ENCODE measurements at places on chromosomes 5 and 9.

GRCh38 chr5:174189654-174190541 is 144.4 kb downstream of the NSG2 start:
- DNase-seq, result peak; percentile 57

DNA sequence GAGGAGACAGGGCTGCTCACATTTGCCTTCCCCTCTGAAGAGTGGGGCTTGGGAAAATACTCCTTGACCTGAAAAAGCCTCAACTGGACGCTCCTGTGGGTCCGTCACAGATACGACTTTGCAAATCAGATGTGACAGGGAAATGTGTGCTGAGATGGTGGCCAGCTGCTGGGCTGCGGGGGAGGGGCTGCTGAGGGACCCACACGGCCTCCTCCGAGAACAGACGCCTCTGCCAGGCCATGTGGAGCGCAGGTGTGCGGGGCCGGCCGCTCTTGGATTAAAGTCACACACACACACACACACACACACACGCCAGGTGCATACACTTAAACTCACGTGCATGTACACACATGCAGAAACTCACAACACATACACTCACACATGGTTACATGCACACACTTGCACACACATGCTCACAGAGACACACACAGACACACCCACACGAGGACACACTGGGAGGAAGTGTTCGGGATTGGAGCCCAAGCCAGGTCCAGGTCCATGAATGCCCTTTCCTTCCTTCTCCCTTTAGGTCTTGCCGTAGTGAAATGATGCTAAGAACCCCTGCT is 167.4 kb downstream of the GAPVD1 start:
- DNase-seq, result peak; percentile 19

- no peak for DNase-seq
Observed at GRCh38 chr5:126794157-126794828, 17.4 kb downstream of the LMNB1 start.

DNA sequence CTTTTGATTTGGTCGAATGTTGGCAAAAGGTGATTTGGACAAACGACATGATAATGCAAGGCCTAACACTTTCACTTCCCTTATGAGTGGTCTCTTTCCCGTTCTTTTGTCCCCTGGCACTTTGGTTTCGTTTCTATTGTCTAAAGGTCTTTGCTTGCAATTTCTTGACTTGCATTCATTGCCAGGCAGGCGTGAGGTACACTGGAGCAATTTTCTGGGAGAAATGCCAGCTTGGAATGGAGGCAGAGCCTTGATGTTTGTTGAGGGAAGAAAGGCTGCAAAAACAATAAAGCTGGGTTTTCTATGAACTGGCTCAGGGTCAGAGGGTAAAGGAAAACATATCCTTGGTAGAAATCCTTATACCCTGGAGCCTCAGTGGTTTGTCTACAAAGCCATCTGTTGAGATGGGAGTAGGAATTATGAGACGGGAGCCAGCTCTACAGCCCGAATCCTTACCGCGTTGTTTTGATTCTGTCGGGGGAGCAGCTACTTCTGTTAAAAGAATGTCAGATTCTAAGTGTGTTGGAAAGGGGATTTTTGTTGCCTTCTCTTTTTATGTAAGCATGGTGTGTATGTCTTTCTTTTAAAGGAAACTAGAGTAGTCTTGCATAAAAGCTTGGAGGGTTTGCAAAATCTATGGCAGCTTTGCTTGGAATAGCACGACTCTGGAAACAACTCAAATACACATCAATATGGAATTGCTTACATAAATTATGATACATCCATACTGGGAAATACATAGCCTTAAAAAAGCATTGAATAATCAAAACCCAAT is 158.9 kb downstream of the RMI1 start:
- peak; percentile 67 for DNase-seq

- no peak for DNase-seq
Observed at GRCh38 chr9:114497727-114498382, 7.4 kb downstream of the WHRN start.

- peak; percentile 39 for DNase-seq
Observed at GRCh38 chr9:24721621-24722020, 175.9 kb upstream of the IZUMO3 start.

GRCh38 chr5:123500471-123500870 is 11.5 kb upstream of the CSNK1G3 start:
- DNase-seq, result no peak

GRCh38 chr9:100131216-100131615 is 32.2 kb downstream of the INVS start:
- peak; percentile 78 for DNase-seq

GRCh38 chr9:124549016-124549415 is 41.8 kb upstream of the NR5A1 start:
- no peak for DNase-seq

DNA sequence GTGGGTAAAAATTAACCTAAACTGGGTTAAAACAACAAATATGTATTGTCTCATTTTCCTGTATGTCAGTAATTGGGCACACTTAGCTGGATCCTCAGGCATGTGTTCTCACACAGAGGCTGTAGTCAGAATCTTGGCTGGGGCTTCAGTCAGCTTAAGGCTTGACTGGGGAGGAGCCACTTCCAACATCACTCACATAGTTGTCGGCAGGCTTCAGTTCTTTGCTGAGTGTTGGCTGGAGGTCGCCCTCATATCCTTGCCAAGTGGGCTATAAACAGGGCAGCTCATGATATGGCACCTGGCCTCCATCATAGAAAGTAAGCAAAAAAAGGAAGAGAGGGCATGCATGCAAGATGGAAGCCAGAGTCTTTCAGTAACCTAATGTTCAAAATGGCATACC is 173.0 kb downstream of the GIN1 start:
- no peak for DNase-seq

DNA sequence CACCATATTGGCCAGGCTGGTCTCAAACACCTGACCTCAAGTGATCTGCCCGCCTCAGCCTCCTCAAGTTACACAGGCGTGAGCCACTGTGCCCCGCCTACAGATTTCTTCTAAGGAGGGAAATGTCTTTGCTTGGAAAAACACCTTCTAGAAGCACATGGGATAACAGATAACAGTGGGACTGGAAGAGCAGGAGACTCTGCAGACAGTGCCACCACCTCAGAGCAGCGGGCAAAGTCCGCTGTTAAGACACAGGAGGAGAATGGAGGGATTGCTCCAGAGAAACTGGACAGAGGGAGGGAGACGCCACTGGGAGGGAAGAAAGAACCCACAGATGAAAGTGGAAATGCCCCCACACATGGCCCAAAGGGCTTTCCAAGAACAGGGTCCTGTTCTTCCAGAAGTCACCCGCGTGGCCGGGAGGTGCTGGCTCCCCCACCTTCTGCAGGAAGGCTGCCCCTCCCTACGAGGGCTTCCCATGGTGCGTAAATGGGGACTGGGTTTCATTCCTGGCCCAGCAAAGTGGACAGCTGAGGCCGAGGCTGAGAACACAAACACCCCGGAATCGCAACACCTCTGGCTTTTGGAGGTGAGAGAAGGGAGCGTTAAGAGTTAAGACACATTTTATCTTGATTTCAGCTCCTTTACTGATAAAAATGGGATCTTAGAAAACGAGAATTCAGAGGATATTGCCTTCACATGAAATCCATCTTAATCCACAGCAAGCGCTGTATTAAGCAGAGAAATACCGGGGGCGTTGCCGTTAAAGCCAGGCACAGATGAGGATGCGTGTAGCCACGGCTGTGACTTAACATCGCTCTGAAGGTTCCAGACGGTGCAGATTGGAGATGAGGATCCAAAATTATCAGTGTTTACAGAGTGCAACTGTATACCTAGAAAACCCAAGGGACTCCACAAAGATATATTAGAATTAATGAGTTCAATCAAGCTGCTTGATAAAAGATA is 11.2 kb downstream of the ADAMTS2 start:
- DNase-seq, result no peak

GRCh38 chr9:98357921-98358535 is 102.6 kb upstream of the TBC1D2 start:
- DNase-seq, result no peak

GRCh38 chr9:117612317-117612716 is 91.9 kb upstream of the TLR4 start:
- no peak for DNase-seq

DNA sequence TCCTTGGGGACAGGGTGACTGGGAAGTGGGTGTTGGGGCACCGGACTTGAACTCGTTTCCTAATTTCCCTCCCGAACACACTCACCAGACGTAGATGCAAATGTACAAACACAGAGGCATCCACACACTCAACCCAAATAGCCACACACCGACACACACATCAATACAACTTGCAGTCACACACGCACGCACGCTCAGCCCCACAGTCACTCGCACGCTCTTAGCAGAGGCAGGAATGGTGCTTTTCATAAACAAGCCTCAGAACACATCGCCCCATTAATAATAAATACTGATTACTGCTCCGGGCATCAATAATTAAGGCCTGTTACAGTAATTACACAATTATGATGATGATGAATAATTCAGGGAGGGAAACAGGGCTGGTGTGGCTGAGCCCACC is 5.7 kb downstream of the BARHL1 start:
- DNase-seq, result no peak
